MV-4-11 (cell line): ENCODE measurements at places on chromosomes 13 and 19.

- DNase-seq: peak; percentile 80
These were observed 423.3 kb downstream of the SPRY2 start for GRCh38 chr13:79917628-79918027.

GRCh38 chr19:5397804-5398692, 57.2 kb upstream of the ZNRF4 start:
- no peak for DNase-seq

DNA sequence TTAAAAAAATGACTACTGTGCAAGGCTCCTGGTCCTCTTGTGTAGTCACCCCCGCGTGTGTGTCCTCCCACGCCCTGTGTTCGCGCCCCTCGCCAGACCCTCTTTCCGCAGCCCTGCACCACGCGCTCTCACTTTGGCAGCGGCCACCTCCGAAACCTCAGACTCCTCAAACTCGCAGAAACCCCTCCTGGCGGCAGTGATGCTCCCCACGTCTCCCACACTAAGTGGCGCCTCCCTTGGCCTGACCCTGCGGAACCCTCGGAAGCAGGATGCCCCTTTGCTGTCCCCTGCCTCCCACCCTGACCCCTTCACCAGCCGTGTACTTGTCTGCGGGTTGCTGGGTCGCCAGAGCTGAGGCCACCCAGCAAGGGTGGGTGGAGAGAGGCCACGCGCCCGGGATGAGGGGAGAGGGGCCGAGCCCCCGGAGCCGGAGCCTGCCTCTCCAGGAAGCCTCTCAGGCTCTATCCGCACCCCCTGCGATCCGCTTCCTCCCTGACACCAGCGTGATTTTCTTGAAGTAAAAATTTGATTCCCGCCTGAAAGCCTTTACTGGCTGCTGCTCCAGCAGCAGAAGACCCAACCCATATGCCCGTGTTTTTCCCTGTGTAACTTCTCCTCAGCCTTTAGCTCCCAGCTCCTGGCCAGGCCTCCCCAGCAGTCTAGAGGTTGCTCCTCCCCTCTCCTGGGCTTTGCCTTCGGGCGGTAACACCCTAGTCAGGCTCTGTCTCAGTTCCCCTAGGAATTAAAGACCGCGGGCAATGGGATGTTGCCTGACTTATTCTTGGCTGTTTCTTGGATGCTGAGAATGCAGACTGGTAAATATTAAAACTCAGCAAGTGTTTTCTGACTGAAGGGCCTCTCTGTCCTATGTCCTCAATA, 55.2 kb downstream of the MIPEP start:
- DNase-seq: no peak

- no peak for DNase-seq
These were observed 7.1 kb upstream of the SAMD1 start for GRCh38 chr19:14097532-14098151.

- no peak for DNase-seq
These were observed 21.3 kb upstream of the MTRF1 start for GRCh38 chr13:41284512-41285288.

DNA sequence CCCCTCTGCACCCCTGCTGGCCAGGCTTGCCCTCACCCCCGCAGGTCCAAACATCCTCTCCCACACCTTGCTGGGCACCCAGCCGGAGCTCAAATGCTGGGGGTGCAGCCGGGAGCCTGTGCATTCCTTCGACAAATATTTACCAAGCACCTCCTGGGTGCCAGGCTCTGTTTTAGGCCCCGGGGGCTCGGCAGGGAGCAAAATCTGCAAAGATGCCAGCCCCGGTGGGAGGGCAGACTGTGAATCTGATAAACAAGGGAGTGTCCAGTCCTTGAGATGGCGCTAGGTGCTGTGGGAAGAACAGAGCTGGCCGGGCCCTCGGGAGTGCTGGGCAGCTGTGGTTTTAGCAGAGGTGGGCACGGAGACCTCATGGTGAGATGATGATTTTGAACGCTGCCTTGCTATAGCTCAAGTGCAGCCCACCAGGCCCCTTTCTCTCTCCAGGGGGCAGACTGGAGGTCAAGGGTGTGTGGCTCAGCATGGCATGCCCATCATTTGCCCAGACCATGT, 10.6 kb downstream of the NFIX start:
- DNase-seq: no peak

GRCh38 chr13:105184201-105184600, 1351.3 kb downstream of the EFNB2 start:
- DNase-seq: peak; percentile 63

DNA sequence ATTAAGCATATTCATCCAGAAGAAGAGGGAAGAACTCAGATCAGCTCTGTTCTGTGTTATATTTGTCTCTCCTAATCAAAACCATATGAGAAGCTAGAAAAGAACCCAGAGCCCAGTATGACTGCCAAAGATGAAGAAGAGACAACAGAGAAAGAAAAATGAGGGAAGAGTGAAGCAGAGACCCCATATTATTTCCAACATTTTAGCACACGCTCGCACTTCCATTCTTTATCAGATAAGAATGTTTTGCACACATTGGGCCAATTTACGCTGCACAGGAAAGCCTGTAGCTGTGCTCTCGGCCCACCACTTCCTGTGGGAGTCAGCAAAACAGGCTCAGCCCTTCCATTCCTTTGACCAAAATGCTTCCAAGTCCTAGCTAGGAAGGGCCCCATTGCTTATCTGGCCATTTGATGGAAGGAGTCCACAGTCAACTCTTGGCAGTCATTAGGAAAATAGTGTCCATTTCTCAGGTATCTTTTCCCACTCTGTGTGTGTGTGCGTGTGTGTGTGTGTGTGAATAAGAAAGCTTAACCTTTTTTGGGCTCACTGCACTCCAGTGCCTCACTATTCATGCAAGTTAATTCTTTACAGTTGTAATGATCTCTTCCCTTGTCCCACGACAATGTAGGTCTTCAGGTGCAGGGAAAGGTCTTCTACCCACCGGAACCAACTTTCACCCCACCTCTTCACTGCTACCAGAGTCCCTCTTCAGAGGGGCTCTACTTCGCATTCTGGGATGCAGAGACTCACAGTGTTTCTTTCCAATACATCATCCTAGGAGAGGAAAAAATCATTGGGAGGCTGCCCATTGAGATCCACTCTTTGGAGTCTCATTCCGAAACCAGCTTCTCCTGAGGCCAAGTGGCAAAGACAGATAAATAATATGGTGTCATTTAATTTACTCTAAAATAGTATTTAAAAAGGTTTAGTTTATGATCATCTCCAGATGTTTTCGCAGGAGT, 237.5 kb downstream of the COG6 start:
- no peak for DNase-seq

DNA sequence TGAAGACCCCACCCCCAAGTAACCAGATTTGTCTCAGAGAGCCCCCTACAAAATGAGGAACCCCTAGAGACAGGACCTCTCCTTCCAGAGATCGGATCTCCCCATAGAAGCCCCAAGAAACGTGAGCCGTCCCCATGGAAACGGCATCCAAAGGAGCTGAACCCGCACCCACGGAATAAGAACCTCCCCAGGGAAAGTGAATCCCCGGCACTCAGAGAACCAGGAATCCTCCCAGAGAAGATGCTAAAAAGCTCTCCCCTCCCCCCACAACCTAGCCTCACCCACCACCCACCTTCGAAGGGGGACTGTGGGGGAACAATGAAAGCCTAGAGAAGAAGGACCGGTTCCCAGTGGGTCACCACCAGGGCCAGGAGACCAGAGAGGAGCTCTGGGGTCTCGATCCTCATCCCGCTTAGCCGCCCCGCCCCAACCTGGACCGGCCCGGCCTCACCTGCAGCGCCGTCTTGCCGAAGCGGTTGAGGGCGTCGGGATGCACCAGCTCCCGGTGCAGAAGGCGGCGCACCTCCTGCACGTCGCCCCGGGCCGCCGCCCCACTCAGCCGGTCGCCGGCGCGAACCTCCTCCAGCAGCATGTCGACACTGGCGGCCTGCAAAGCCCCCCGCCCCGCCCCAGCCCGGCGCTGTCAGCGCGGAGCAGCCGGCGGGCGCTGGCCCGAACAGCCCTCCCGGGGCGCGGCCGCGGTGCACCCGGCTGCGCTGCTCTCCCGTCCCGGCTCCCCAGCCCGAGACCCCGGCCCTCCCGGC, 535 bp downstream of the CDKN2D start:
- no peak for DNase-seq

DNA sequence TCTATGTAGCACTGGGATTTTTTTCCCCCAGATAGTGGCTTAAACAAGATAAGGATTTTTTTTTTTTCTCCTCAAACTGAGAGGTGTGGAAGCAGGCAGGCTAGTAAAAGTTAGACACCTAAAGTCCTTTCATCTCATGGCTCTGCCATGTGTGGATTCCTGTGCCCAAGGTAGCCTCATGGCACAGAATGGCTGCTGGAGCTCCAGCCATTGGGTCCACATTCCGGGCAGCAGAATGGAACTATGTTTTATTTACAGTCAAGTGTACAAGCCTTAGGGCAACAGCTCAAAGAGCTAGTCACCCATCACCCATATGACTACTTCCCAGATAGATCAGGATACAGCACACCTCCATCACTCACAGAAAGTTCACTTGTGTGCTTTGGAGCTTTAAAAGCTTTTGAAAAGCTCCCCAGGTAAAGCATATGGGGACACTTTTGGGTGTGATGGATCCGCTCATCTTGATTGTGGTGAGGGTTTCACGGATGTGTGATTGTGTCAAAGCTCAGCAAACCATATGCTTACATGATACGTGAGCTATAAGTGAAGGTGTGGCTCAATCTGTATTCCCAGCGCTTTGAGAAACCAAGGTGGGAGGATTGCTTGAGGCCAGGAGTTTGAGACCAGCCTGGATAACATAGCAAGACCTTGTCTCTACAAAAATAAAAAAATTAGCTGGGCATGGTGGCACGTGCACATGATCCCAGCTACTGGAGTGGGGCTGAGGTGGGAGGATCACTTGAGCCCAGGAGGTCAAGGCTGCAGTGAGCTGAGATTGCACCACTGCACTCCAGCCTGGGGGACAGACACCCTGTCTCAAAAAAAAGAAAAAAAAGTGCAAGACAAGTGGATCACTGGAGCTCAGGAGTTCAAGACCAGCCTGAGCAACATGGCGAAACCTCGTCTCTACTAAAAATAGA, 18.1 kb downstream of the PGLS start:
- DNase-seq: peak; percentile 70

DNA sequence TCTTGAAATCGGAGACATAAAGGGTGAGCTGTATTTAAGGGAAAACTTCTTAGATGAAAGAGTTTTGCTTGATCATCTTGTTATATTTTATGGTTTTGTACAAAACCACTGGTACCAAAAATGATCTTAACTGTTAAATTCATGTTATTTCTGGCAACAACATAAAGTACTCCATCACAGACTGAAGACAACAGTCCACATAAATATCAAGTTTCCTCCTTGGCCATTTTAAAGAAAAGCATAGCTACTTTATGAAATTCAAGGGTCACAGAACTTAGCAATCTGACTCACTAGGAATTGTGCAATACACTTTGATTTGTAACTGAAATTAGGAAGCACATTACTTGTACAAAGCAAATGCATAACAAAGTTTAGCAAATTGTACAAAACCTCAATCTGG, 66.3 kb downstream of the TBC1D4 start:
- DNase-seq: peak; percentile 83

- DNase-seq: no peak
These were observed 53.6 kb upstream of the UBL3 start for GRCh38 chr13:29903996-29904395.

- DNase-seq: no peak
These were observed 562.5 kb downstream of the EFNB2 start for GRCh38 chr13:105972811-105973590.

- peak; percentile 32 for DNase-seq
These were observed 191.1 kb upstream of the GPR12 start for GRCh38 chr13:26951581-26952177.

- DNase-seq: no peak
These were observed 4.8 kb downstream of the MBD3 start for GRCh38 chr19:1587872-1588271.

DNA sequence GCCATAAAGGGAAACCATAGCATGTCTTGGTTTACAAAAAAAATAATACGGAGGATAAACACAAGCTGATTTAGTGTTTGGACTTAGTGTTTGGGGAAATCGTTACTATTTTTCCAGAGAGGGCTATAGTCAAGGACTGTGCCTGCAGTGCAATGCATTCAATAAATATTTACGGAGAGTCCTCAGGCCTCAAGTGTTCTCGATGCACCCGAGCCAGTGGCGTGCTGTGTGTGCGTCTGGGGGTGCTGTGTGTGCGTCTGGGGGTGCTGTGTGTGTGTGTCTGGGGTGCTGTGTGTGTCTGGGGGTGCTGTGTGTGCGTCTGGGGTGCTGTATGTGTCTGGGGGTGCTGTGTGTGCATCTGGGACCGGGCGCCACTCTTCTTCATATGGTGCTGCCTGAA, 71.7 kb upstream of the GTF3A start:
- DNase-seq: no peak

DNA sequence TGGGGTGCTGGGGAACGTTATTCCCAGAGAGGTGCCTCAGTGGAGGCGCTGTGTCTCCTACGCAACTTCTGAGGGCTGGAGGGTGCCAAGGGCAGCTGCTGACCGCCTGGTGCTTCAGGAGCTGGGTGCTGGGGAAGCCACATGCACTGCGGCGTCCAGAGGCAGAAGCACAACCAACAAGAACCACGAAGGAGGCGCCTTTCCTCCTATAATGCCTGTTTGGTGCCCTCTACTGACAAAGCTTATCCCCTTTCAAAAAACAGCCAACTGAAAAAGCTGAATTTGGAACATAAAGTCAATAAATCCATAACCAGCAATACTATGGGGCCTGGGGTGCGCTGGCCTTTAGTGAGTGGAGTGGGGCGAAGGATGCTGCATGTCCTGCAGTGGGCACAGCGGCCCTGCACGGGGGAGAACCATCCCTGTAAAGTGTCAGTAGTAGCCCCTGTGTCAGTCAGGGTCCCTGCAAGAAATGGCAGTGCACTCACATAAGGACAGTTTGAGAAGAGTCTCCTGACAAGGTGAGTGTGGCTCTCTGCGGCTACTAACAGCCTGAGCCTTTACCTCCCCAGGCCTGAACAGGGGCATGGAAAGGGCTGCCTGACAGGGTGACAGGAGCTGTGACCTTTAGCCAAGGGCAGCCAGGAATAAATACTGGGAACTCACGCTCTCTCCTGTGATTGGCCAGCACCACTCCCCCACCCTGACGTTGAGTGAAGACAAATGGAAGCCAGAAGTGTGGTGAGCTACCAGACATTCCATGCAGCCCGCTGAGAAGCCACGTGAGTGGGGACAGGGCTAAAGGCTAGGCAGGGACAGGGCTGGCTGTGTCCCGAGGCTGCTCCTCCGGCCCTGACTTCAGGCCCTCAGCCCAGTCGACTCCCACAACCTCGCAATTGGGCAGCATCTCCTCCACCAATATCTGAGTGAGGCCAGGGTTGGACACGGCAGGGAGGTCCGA, 4.5 kb upstream of the B3GNT8 start:
- DNase-seq: peak; percentile 83

DNA sequence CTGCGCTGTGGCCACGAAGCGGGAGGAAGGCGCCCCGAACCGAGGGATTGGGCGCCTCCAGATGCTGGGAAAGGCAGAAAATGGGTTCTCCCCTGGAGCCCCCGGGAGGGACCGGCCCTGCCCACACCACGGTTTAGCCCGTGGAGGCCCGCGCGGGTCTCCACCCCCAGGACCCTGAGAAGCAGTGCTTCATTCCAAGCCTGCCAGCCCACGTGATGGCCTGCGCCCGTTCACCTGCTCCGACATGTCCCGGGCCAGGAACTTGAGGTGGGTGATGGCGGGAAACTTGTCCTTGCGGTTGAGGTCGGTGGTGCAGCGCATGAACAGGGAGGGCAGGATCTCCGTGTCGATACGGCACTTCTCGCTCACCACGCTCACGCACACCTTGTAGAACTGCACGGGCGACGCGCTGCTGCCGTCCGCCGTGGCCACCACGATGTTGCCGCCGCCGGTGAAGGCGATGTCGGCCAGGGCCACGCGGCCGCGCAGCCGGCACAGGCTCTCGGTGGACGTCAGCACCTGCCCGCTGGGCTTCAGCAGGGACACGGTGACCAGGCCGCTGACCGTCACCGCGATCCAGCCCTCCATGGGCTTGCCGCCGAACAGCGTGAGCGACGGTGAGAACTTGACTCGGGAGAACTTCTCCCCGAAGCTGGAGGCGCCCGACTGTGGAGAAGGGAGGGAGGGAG, 7.3 kb downstream of the MED16 start:
- no peak for DNase-seq
